Osteoblast (primary cell): ENCODE measurements at places on chromosomes 1 and 21. TPM values are rescaled to one million over a fixed set of nuclear protein-coding genes. Genes with fewer than 3 reads are reported as not detected.

Gene PDZK1
- 0.29 and 0.36 TPM in 2 replicates for total RNA-seq

Gene AMY1C
- total RNA-seq, result not detected in 2 replicates

Gene KIF14
- 1.8 and 2.1 TPM in 2 replicates for total RNA-seq

Gene ANGPTL7
- total RNA-seq, result under 0.01 TPM in 1 of 2 replicates, not detected in the other

Gene ERVH48-1
- not detected in 2 replicates for total RNA-seq

Gene GJA9
- total RNA-seq, result not detected in 2 replicates

Gene LMOD1
- total RNA-seq, result 17.1 and 21.7 TPM in 2 replicates

Gene CRYBG2
- not detected in 2 replicates for total RNA-seq

Gene GUCA2A
- total RNA-seq, result not detected in 2 replicates

Gene COL16A1
- 158 and 197 TPM in 2 replicates for total RNA-seq

DNA sequence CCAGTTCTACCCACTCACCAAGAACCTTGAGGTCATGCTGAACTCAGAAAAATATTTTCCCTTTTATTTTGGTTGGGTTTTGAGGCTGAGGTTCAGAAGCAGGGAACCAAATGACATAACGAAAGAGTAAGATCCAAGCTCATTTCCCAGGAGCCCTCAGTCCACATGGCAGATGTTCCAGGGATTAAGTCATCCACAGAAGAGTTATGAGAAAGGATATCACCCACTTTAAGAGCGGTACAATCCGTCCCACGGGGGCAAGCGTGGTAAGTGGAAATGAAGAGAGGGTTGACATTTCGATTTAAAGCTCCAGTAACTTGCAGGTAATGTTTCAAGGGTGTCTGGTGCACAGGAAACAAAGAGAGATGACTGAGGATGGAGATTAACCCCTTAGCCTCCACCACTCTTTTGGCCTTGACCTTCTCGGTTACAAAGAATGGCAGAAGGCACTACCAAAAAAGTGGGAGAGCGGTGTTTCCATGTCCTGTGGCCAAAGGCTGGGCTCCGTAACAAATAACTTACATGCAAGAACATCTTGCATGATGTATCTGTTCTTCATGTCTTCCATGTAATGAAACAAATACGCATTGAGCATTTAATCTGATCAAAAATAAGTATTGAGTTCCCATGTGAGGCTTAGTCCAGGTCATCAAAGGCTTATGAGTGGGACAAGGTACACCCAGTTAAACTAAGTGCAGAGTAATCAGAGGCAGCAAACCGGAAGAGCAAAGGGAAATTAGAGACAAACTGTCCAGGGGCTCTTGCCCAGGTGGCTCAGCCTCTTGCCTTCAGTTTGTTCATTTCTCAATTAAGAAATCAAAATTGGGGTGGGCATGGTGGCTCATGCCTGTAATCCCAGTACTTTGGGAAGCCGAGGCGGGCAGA, 241.4 kb downstream of the TOMM20 start:
- H3K27me3 ChIP-seq, result no peaks in the 10 kb centered on the region
- no peaks in the 10 kb centered on the region for H3K36me3 ChIP-seq
- no peak for DNase-seq
- H3K4me3 ChIP-seq, result no peak overlapping the region

DNA sequence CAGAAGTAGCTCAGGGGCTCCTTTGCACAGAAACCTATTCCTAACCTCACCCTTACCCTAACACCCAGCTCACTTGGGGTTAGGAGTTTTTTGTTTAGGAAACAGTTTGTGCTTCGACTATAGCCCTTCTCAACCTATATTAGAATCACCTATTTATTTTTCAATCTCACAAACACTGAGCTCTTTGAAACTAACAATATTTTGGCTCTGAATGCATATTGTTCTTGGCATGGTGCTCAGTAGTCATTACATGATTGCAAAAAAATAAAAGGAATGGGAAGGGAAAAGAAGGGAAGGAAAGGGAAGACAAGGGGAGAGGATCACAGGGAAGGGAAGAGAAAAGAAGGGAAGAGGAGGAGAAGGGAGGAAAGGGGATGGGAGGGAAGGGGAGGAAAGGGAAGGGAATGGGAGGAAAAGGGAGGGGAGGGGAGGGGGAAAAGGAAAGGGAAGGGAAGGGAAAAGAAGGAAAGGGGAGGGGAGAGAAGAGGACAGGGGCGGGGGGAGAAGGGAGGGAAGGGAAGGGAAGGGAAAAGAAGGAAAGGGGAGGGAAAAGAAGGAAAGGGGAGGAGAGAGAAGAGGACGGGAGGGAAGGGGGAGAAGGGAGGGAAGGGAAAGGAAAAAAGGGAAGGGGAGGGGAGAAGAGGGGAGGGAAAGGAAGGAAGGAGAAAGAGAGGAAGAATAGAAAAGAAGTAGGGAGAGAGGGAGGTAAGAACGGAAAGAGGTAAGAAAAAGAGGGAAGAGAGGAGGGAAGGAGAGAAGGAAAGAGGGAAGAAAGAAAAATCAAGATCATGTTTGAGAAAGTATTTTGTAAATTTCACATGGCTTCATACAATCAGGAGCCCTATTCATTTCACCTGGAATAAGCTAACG, 484.1 kb upstream of the NFIA start:
- no peaks in the 10 kb centered on the region for H3K36me3 ChIP-seq
- no peak for DNase-seq
- peaks cover 17% of the 10 kb centered on the region for H3K4me1 ChIP-seq
- no peak overlapping the region for H3K27ac ChIP-seq
- H3K27me3 ChIP-seq, result no peaks in the 10 kb centered on the region

GRCh38 chr1:33170351-33171274, 11.2 kb downstream of the TRIM62 start:
- H3K27me3 ChIP-seq, result no peaks in the 10 kb centered on the region
- peaks cover 10% of the 10 kb centered on the region for H3K36me3 ChIP-seq
- H3K4me3 ChIP-seq, result no peak overlapping the region
- peaks cover 20% of the 10 kb centered on the region for H3K4me1 ChIP-seq

DNA sequence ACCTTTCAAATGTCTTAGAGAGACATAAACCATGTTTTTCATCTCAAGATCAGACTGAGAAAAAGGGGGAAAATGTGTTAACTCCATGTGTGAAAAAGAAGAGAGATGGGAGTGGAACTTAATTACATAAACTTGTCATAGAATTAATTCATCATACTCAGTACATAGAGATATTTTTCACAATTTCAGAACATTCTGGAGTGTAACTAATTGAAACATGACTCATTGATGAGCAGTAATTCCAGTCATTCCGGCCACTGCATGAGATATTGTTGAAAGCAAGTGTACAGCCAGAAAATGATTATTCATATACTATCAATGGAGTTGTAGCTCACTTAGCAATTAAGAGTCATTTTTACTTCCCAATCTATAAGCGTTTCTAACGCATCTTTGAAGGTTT, 739.3 kb downstream of the LTN1 start:
- DNase-seq, result no peak
- H3K4me1 ChIP-seq, result peaks cover 24% of the 10 kb centered on the region
- no peaks in the 10 kb centered on the region for H3K27me3 ChIP-seq
- H3K36me3 ChIP-seq, result no peaks in the 10 kb centered on the region
- no peak overlapping the region for H3K4me3 ChIP-seq

GRCh38 chr21:34574601-34575529, 40.0 kb downstream of the RCAN1 start:
- DNase-seq, result no peak
- no peak overlapping the region for H3K27ac ChIP-seq
- H3K36me3 ChIP-seq, result no peaks in the 10 kb centered on the region
- no peak overlapping the region for H3K4me3 ChIP-seq
- H3K27me3 ChIP-seq, result no peaks in the 10 kb centered on the region

DNA sequence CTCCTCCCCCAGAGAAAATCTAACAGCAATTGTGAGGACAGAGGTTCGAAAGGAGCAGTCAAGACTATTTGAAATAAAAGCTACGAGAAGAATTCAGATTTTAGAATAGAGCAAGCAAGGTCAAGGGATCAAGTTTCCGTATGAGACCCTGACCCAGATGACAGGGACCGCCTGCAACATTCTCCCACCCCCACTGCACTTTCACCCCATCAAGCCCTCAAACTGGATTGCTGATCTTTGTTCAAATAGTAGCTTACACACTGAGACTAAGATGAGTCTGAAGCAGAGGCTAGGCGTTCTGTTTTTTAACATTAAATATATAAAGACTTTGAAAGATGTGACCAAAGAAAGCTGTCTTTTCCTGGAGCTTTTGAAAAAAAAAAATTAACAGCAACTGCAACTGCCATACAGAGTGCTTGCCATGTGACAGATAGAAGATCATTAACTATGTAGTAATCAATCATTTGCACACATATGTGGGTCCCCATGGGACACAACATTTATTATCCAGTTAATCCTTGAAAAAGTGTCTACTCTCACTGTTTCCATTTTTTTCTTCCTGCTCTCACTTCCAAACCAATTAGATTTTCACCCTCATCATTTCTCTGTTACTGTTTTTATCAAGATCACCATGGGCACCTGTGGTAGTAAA, 120.0 kb downstream of the GRIK1 start:
- H3K4me1 ChIP-seq, result no peaks in the 10 kb centered on the region
- H3K27me3 ChIP-seq, result no peaks in the 10 kb centered on the region
- no peak for DNase-seq
- no peak overlapping the region for H3K27ac ChIP-seq

DNA sequence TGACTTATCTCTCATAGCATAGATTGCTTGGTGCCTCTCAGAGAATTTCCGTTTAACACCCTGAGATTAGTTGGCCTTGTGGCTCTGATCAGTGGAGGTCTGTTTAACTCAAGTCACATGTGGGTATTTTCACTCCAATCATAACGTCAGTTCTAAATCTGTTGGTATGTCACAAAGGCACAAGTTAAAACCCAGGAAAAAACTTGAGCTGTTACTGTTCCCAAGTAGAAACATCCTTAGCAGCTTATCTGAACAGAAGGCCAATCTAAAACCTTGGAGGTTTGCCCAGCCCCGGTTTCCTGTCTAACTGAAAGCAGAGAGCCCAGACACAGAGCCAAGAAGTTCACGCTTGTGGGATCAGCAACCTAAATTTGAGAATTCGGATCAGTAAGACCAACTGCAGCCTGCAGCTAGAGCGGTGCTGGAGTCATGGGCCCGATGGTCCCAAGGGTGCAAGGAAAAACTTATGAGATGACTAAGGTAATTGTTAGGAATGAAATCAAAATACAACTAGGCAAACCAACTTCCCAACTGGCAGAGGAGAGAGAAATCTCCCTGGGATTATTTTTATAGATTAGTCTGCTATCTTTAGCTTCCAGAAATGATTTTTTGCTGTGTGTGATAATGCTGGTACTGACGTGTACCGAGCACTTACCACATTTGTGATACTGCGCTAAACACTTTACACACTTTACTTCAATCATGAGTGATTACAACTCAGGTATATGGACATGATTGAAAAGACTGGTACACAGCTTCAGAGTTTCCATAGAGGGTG, 90.2 kb upstream of the C1orf21 start:
- no peaks in the 10 kb centered on the region for H3K27me3 ChIP-seq
- peak overlapping the region; percentile 34 for H3K4me3 ChIP-seq
- DNase-seq, result peak; percentile 72
- H3K36me3 ChIP-seq, result no peaks in the 10 kb centered on the region
- H3K4me1 ChIP-seq, result peaks cover 46% of the 10 kb centered on the region

- no peaks in the 10 kb centered on the region for H3K36me3 ChIP-seq
- H3K27ac ChIP-seq, result no peak overlapping the region
- DNase-seq, result no peak
- no peaks in the 10 kb centered on the region for H3K4me1 ChIP-seq
Observed at GRCh38 chr1:69535490-69535889, 32.2 kb upstream of the LRRC7 start.

DNA sequence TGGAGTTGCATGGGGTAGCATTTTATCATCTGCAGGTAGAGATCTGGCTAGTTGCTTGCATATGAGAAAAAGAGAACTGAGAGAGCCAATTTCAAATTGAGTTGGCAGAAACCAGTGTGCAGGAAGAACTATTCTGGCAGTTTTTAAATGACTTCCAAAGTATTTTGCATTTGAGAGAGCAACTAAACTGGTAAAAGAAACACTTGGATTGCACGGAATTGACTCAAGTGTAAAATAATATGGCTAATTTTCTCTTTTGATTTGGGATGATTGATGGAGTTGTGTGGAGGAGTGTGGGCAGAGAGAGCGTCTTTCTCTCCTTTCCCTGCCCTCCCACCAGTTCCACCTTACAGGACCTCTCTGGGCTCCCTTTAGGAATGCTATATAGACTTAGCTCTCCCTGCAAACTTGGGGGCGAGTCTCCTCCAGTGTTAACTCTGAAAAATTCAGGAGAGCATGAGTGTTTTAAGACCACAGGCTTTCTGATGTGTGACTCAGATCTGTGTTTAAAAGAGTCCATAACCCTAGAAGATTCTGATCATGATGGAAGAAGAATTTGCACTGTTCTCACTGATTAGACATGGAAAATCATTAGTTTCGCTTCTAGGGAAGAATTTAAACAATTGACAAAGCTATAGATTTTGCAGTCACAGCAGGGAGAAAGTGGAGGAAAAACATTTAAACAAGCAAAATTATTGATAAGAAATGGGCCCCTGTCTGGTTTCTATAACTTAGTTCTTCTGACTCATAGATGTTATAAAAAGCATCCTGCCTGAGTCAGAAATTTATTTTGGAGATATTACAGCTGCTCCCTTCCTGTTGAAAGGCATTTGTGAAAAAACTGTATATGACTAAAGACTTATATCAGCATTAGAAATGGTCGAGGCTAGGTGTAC, 24.9 kb upstream of the CTBS start:
- peak overlapping the region; percentile 83 for H3K27ac ChIP-seq
- H3K36me3 ChIP-seq, result no peaks in the 10 kb centered on the region
- H3K4me1 ChIP-seq, result peaks cover 40% of the 10 kb centered on the region

- H3K4me3 ChIP-seq, result no peak overlapping the region
- peaks cover 24% of the 10 kb centered on the region for H3K27me3 ChIP-seq
- no peak overlapping the region for H3K27ac ChIP-seq
- no peak for DNase-seq
Observed at GRCh38 chr1:210301615-210302000, 27.1 kb upstream of the HHAT start.

DNA sequence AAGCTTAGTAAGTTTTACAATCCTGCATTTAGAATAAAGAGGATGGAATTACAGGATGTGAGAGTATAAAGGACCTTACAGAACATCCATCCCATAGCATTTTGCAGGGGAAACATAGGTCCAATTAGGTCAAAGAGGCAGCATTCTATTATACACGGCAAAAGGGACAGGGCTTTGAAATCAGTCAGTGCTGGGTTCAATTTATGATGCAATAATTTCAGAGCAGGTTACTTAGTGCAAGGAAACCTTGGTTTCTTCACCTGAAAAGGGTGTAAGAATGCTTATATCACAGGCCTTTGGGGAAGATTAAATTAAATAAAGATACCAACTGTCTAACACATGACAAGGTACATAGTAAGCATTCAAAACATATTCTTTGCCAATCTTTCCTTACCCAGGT, 17.1 kb upstream of the NTNG1 start:
- no peaks in the 10 kb centered on the region for H3K4me1 ChIP-seq

DNA sequence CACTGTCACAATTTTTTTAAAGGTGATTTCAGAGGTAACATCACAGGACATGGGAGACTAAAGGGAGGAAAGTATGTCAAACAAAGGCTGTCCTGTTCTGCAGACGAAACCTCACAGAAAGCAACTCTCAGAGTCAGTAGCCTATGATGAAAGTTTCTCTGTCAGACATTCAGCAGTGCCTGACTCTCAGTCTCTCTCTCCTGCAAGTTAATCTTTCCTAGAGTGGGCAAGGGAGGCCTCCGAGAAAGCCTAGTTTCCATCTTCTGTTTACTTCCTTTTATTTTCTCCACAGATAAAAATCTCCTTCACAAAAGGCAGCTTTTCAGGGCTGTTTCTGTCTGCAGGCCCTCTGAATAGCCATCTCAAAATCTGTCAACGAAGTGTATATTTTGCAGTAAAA, 24.9 kb upstream of the FMO2 start:
- no peak overlapping the region for H3K27ac ChIP-seq
- H3K27me3 ChIP-seq, result no peaks in the 10 kb centered on the region
- no peaks in the 10 kb centered on the region for H3K36me3 ChIP-seq
- no peak overlapping the region for H3K4me3 ChIP-seq
- H3K4me1 ChIP-seq, result no peaks in the 10 kb centered on the region
- DNase-seq, result no peak

GRCh38 chr1:25843483-25843882, 15.8 kb downstream of the AUNIP start:
- H3K27me3 ChIP-seq, result no peaks in the 10 kb centered on the region
- no peak overlapping the region for H3K4me3 ChIP-seq
- DNase-seq, result no peak
- no peaks in the 10 kb centered on the region for H3K4me1 ChIP-seq
- H3K36me3 ChIP-seq, result no peaks in the 10 kb centered on the region
